Cardiac septum (tissue), 1 donor: ENCODE measurements at places on chromosomes 11 and 22.
A peak's percentile ranks its signal among the peaks of the same experiment; 100 is the strongest.

GRCh38 chr11:72391638-72392423 is 42.5 kb downstream of the CLPB start:
- DNase-seq = no peak

GRCh38 chr11:121249039-121249663 is 43.4 kb upstream of the SC5D start:
- no peak for DNase-seq

DNA sequence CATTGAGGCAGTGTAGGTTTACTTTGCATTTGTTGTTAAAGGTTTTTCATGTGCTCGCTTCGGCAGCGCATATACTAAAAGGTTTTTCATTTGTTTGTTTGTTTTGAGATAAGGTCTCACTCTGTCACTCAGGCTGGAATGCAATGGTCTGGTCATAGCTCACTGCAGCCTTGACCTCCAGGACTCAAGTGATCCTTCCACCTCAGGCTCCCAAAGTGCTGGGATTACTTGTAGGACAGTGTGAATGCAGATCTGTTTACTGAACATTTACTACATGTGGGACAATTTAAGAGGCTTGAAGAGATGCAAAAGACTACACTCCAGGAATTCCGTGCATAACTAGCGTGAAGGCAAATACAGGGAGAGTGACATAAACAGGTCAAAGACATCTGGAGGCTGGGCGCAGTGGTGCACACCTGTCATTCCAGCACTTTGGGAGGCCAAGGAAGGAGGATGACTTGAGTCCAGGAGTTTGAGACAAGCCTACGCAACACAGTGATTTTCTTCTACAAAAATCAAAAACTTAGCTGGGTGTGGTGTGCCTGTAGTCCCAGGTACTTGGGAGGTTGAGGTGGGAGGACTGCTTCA is 34.1 kb downstream of the YPEL1 start:
- no peak for DNase-seq

GRCh38 chr11:96817482-96818399 is 427.9 kb downstream of the JRKL start:
- no peak for DNase-seq

DNA sequence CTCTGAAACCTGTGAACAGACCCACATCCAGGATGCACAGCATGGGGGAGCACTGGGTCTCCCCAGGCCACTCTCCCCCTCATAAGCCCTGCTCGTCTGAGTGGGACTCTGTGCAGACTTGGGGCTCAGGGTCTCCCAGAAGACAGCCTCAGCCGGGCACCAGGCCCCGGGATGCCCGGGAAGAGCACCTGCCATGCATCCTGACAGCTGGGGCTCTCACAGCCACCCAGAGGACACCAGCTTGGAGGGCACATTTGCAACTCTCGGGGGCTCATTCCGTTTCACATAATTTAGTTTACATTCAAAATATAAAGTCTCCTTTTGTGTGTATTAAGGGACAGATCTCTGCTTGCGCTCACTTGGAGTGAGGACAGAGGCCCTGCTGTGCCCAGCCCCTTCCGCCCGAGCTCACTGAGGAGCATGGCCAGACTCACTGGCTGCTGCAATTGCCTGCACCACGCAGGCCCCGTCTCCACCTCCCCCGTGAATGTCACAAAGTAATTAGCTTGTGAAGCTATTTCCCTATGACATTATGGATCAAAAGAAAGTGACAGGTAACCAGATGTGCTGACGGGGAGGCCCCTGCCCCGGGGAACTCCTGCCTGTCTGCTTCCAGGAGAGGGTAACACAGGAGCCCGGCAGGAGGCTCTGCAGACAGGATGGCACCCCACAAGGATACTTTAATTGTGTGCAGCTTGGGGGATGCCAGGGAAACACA is 275.6 kb downstream of the BRD1 start:
- DNase-seq = peak; percentile 35
